ENCODE measurements at places on chromosomes 7 and 10.
A peak's percentile ranks its signal among the peaks of the same experiment; 100 is the strongest.

GRCh38 chr7:55260676-55261385, 104.3 kb upstream of the LANCL2 start:
- no peak for DNase-seq

- DNase-seq: no peak
Measured at GRCh38 chr10:7084280-7085005, 326.4 kb downstream of the SFMBT2 start.

GRCh38 chr7:1234881-1235500, 2.3 kb downstream of the UNCX start:
- peak; percentile 54 for DNase-seq

GRCh38 chr7:151322906-151323305, 18.7 kb upstream of the NUB1 start:
- DNase-seq: no peak

DNA sequence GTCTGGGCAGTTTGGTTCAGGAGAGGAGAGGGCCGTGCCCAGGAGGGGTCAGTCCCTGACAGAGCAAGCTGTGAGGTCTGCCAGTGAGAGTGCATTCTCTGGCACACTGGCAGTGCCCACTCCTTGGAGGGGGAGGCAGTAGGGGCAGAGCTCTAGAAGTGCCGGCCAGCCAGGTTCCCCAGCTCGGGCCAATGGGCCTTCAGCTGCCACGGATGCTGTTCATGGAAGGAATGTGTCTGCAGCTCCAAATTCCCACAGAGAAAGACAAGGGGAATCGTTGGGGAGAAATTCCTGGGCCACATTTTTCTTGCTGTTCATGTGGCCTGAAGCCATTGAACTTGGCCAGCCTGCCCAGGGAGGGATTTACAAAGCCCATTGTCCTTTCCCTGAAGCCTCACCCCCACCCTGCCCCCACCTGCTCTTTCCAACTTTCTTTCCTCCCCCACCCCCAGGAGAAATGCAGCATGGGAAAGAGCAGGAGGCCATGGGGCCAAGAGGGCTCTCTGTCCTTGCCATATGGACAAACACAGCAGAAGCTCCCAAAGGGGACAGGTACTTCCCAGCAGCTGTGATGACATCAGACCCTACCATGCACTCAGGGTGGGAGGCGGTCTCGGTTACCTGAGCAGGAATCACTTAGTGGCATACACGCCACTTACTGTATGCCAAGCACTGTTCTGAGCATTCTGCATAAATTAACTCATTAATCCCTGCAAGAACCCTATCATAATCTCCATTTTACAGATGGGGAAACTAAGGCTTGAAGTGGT, 70.7 kb downstream of the ARHGAP22 start:
- no peak for DNase-seq

- no peak for DNase-seq
Measured at GRCh38 chr7:119964065-119964464, 308.9 kb upstream of the KCND2 start.
